CD4-positive, alpha-beta T cell treated with Interleukin-2 at 100 ng/mL for 4 hours (primary cell): ENCODE measurements at places on chromosomes 1 and 21.

DNA sequence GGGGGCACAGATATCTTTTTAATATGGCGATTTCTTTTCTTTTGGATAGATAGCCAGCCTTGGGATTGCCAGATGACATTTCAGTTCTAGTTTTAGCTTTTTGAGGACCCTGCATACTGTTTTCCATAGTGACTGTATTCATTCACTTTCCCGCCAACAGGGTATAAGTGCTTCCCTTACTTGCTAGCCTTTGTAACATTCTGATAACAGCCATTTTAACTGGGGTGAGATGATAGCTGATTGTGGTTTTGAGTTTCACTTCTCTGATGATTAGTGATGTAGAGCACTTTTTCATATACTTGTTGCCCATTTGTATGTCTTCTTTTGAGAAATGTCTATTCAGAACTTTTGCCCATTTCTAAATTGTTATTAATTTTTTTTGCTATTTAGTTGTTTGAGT lies 151.9 kb downstream of the NTPCR start:
- DNase-seq = no peak

GRCh38 chr1:21623410-21623961 lies 45.7 kb downstream of the RAP1GAP start:
- DNase-seq = no peak

GRCh38 chr1:107523061-107523460 lies 382.2 kb downstream of the NTNG1 start:
- DNase-seq = no peak

DNA sequence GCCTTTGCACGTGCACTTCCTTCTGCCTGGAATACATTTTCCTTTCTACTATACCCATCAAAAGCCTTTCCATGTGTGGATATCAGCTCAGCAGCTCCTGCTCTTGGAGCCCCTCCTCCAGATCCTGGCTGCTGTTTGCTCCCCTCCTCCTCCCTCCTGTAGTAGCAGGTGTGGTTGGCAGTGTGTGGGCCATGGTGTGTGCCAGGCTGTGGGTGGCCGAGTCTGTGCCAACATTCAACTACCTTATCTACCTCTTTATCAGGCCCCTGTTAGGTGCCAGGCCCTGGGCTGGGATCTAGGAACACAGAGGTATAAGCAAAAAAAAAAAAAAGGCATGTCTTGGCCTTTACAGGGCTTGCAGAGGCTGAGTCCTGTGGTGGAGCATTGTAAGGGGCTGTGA lies 180.6 kb upstream of the JUN start:
- no peak for DNase-seq

GRCh38 chr1:109873278-109874175 lies 37.1 kb upstream of the CSF1 start:
- peak; percentile 9 for DNase-seq

- no peak for DNase-seq
Observed at GRCh38 chr1:177464686-177465085, 293.9 kb downstream of the BRINP2 start.

DNA sequence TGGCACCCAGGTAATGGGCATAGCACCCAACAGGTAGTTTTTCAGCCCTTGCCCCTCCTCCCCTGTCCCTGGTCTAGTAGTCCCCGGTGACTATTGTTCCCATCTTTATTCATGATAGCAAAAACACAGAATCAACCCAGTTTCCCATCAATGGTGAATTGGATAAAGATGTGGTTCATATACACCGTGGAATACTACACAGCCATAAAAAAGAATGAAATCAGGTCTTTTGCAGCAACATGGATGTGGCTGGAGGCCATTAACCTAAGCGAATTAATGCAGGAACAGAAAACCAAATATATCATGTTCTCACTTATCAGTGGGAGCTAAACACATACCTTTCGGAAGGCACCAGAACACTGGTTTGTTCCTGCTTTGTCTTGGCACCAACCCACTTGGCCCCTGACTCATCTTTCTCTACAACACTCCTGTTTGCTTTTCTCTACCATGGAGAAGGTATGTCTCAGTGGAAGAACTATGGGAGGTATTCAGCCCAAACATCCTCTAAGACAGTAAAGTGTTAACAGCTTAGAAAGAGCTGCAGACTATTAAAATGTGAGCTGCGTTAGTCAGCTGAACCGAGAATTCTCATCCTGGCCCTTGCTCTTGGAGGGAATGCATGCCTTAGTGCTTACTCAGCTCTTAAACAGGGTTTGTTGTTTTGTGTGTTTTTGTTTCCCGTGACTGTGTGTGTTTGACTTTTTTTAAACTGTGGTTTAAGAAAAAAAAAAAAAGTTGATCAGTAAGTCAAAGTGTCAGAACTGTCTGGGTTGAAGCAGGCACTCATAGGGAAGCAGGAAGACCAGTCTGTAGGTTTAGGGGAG lies 203.0 kb downstream of the TOMM20 start:
- peak; percentile 68 for DNase-seq

DNA sequence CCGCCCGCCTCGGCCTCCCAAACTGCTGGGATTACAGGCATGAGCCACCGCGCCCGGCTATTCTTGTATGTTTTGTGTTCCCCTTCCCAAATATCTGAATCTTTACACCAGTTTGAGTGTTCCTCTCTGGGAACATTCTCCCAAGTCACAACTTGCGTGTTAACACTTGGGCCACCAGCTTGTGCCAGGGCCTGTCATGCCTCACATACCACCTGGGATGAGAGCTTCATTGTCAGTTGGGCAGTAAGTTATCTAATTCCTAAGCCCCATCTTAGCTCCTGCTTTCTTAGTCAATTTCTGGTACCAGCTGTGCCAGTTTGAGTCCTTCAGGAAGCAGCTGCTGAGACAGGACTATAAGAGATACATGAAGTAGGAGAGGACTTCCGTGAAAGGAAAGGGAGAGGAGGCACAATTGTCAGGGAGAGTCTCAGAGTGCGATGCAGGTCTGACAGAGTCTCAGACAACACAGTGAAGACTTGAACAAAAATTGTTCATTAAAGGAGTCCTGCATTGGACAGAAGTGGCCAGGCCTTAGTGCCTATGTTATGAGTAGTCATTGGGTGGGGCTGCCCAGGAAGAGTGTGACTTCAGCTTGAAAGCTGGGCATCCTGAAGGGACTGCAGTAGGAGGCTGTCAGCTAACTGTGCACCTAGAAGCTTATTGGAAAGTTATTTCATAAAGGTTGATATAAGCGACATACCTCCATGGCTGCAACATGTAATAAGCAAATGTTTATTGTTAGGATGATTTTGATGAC lies 17.3 kb downstream of the ZFYVE9 start:
- no peak for DNase-seq

DNA sequence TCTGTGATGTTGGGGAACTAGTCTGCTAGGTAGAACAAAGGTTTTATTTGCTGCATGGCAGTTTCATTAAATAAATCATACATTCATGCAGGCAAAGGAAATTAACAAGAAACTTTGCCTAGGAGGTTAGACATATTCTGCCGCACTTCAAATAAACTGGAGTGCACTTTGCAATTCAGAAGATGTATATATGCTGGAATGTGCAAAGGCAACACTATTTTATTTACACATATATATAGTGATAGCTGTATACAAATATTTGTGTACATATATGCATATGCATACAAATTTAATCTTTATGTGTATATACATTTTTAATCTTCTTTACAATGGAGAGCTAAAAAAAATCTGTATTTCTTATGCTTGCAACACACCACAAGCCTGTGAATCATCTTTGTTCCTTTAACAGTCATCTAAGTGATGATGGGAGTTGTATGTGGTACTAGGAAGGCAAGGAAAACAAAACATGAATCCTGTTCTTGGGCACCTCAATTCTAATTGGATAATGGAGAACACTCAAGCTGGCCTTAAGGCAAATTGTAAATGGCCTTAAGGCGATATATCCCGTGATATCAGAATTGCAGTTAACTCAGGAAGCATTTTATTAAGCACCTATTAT lies 605.8 kb upstream of the CAMK1G start:
- no peak for DNase-seq

DNA sequence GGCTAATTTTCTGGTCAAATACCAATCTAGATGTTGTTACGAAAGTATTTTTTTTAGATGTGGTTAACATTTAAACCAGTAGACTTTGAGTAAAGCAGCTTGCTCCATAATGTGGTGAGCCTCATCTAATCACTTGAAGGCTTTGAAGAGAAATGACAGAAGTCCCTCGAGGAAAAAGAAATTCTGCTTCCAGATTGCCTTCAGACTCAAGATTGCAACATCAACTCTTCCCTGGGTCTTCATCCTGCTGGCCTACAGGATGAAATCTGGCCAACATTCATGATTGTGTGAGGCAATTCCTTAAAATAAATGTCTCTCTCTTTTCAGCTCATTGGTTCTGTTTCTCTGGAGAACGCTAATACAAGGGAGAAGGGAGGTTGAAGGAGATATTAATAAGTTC lies 32.5 kb upstream of the SSX2IP start:
- DNase-seq = no peak

DNA sequence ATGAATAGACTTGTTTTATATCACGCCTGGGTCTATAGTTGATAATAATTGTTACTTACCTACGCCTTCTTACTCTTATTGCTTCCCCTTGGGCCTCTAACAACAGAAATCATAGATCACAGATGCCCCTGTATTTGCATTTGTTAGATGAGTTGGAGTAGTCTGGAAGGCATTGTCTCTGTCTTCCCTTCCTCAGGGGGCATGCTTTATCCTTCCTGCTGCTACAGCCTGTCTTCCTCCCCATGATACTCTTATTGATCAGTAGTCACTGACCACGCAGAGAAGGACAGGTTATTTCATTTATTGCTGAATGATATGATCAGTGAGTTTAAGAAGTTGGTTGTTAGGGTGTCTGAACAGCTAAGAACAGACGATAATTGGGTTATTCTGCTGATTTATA lies 98.4 kb downstream of the DNM3 start:
- DNase-seq = no peak

DNA sequence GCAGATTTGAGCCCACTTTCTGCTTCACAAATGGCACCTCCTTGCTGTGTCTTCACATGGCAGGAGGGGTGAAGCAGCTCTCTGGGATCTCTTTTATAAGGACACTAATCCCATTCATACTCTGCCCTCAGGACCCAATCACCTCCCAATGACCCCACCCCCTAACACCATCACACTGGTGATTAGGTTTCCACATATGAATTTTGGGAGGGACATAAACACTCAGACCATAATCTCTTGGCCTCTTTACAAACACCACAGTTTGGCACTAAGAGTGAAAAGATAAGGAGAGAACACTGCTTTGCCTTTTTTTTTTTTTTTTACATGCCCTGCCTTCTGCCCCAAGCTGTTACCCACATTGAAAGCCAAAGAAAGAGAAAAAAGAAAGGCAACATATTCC lies 166.2 kb upstream of the NFIA start:
- DNase-seq = no peak

GRCh38 chr1:208100906-208101305 lies 143.3 kb downstream of the PLXNA2 start:
- no peak for DNase-seq

GRCh38 chr1:117089996-117090395 lies 29.9 kb downstream of the TTF2 start:
- no peak for DNase-seq

GRCh38 chr1:169326261-169326955 lies 41.2 kb downstream of the NME7 start:
- DNase-seq = no peak

GRCh38 chr1:221200464-221200863 lies 321.2 kb downstream of the HLX start:
- DNase-seq = no peak

GRCh38 chr1:164759144-164759920 lies 200.3 kb downstream of the PBX1 start:
- no peak for DNase-seq

GRCh38 chr1:94651076-94651475 lies 109.5 kb upstream of the F3 start:
- DNase-seq = no peak
